HS-27A (cell line): ENCODE measurements at places on chromosomes 3 and 15.

DNA sequence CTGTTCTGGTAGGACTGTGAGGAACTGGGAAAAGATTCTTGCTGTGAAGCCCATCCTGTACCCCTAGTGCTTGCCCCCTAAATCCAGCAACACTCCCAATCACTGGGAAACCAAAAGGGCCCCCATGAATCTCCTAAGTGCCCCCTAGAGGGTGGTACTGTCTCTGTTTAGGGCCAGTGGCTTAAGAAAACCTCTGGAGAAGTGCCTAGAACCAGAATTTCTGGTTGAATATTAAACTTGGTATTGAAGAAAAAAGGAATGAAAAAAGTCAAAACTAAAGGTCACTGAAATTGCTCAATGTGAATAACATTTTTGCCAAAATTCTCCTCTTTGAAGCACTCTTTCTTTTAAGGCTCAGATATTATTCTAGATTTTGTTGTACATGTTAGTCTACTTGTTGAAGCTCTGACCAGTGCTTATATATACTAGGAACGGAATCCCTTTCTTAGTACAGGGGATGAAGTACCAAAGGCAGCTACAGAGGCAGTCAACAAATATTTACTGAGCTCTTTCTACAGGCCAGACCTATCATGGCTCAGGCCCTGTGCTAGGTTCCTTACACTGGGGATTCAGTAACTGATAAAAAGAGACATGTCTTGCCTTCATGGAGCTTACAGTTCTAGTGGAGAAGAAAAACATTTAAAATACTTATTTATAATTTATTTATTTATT lies 138.8 kb downstream of the MYLK start:
- no peak for DNase-seq

DNA sequence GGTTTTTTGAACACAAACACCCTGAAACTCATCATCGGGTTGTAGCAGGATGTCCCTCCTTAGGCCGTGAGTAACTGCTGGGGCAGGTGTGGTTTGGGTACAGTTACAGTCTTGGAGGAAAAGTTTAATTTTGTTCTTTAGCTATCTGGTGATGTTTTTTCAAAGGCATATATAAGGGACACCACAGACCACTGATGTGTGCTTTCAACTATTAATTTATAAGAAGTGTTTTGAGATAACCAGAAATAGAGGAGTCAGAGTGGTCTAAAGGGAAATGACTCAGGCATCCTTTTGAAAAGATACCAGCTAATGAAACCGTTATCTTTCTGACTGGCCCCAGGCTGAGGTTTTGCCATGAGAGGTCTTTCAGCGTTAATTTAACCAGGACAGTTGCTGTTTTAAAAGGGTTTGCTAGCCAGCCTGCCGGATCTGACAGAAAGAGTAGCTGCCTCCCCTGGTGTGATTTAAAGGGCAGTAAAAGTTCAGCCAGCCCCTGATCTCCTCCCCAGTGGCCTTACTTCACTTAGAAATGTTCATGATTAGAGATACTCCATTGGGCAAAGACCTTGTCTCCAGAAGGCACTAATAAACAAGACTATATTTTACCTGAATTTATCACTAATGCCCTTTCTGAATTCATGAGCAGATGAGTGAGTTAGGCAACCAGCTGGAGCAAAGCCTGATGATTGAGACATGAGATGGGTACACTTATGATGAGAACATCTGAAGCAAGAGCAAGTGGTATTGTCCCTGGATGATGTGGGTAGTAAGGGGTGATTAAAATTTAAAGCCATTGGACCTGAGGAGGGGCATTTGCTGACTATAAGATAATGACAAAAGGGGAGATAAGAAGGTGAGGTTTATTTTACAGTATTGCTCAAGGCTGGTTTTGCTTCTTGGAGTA lies 482.5 kb upstream of the TBL1XR1 start:
- DNase-seq, result no peak

- no peak for DNase-seq
These were observed 127.7 kb upstream of the SAMMSON start for GRCh38 chr3:69871868-69872267.

GRCh38 chr3:31565288-31565687 lies 32.6 kb downstream of the STT3B start:
- DNase-seq, result no peak

DNA sequence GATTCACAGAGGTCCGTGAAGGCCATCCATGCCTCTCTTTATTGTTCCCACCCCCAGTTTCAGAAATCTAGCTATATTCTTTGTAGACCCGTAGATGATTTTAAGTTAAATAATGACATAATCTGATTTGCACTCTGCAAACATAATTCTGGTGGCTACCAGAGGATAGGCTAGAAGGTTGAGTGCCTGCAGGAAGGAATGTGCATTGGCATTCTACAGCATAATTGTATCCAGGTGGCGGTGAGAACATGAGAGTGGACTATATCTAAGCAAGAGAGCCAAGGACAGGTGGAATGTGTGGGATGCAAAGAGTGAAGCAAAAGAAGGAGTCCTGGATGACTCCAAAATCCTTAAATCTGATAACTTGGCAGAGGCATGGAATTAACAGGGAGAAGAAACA lies 298.5 kb upstream of the MME start:
- no peak for DNase-seq

DNA sequence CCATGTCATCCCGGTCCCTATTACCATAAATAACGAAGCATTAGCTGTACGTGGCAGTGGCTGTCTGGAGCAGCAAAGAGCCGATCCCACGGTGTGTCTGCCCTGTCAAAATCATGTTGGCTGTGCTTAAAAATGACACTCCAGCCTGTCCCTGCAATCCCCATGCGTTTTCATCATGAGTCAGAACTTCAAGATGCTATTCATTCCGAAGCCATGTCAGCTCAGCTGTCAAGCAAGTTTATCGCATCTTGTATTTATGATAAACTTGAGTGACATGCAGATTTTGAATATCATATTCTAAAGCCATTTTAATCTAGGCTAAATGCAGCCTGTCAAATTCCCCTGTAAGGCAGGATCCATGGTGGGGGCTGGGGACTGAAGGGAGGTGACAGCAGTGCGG lies 152.4 kb downstream of the TJP1 start:
- peak; percentile 62 for DNase-seq

DNA sequence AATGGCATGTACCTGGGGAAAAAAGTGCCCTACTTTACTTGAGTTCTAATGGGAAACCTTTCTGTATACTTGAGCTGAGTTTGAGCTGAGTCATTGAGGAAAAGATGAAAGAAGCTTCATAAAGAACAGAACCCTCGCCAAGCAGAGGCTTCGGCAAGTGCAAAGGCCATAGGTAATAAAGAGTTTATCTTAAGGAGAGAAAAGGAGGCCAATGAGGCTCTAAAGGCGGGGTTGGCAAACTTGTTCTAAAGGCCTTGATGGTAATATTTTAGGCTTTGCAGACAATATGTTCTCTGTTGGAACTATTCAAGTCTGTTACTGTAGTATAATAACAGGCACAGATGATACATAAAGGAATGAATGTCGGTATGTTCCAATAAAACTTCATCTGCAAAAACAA lies 17.6 kb upstream of the TRAT1 start:
- no peak for DNase-seq

DNA sequence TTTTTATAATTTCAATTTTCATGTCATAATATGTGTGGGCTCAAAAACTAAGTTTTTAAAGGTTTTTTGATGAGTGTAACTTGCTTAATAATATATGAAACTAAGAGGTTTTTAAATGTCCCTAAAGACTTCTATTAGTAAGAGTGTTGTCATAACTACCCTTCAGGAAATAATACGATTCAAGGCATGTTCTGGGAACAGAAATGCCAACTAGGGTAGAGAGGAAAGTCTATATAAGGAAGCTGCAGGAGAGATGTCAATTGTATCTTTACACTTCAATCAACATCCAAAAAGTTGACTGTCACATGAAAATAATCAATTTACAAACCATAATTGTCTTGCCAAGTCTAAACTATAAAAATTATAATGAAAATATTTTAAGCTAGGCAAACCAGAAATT lies 76.3 kb downstream of the SMARCC1 start:
- DNase-seq, result no peak

DNA sequence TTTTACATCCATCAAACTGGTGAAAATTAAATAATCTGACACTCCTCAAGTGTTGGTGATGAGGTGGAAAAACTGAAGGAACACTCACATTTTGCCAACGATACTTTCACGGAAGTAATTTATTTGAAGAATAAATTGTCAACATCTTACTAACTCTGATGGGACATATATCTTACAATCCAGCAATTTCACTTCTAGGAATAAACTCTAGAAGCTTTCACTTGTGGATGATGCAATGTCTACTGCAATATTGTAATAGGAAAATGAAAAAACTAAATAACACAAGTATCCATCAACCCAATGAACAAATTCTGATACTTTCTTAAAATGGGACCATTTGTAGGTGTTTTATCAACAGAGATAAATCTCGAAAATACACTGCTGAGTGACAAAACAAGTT lies 16.2 kb upstream of the LIPC start:
- no peak for DNase-seq

DNA sequence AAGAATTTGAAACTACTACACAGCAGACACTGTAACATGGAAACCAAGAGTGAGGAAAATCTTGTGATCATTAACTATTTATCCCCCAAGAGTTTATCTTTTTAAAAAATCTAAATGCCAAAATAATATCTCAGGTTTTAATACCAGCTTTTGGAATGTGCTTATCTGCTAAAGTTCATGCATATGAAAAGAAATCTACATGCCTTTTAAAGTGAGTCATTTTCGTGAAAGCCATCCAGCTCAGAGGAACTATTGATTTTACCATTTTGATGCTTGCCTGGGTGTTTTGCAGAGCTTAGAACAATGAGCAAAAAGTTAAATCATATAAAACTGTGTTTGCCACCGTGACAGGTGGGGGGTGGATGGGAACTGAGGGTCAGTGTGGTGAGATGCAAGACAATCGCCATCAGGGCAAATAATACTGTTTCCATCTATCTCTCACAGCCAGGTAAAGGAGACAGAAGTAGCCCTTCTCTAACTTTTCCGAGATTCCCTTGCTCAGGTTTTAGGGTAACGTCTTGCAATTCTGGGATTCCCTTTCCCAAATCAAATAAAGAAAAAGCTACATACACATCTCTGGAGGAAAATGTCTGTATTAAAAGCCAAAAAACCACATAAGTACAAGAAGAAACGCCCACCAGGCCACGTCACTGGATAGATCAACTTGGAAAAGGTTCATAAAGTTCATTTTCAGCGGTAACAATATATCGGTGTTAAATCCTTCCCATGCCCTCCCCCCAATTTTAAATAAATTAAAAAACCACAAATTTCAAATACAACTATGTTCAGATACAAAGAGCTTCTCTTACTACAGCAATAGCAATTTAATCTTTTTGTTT lies 2.0 kb downstream of the TMEM158 start:
- no peak for DNase-seq

DNA sequence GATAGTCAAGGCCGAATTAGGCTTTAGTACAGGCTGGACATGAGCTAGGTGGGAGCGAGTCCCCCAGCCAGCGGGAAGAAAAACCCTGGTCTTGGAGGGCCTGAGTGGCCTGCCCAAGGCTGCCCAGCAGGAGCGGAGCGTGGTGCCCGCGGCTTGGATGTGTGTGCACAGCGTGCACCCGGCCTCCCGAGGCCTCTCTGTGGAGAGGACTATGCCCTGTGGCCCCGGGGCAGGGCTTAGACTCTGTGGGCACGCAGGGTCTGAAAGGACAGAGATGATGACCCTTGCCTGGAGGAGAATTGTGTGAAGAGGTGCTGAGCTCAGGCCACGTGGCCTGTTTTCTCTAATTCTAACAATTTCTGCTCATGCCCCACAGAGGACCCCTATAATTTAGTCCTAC lies 124.6 kb upstream of the IQSEC1 start:
- no peak for DNase-seq

- DNase-seq, result no peak
These were observed 360.9 kb upstream of the KCNH8 start for GRCh38 chr3:18787441-18787840.

GRCh38 chr3:9653565-9654248 lies 4.4 kb downstream of the MTMR14 start:
- DNase-seq, result no peak

DNA sequence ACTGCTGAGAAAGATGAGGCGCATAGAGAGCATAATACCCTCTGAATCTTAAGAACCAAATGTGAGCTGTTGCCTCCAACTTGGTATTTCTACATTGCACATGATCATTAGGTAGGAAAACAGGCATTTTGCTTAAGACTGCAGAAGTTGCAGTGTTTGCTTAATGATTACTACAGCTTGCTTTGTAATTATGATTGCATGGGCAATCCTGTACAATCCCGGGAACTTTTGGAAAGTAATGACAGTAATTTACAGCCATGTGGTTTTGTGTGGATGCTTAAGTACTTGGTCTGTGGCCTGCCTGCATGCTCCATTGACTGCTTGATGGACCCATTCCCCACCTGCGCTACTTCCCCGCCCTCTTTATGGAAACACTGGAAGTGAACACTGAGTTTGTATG lies 301.1 kb downstream of the DIPK2A start:
- no peak for DNase-seq

GRCh38 chr15:48422401-48422800 lies 91.2 kb downstream of the DUT start:
- no peak for DNase-seq

GRCh38 chr15:57224664-57225063 lies 151.6 kb upstream of the CGNL1 start:
- no peak for DNase-seq

DNA sequence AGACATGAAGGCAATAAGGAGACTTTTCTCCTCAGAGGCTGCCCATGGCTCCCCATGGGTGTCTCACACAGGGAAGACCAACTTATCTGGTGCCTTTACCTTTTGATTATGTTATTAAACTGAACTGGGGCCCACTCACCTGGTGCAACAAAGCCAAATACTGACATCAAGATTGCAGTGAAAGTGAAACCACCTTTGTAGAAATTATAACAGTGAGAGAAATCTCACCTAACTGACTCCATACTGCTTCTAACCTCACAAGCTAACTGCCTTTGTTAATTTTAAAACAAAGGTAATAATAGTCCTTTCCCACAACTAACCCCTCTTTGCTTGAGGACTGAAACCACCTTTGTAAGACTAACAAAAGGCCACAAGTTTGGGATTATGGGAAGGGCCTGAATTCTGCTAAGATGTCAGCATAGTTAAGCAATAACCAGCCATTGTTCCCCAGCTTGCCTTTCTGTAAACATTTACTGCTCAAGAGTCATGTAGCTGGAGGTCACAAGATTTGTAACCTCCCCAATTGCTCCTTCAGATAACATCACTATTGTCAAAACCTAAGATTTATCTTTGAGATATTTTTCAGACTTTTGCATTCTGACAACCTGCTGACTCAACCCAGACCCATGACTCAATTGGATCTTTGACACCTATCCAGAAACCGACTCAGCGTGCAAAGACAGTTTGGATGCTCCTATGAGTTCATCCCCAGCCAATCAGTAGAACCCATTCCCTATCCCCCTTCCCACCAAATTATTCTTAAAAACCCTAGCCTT lies 420.3 kb upstream of the CFAP20DC start:
- no peak for DNase-seq

- no peak for DNase-seq
These were observed 413.0 kb downstream of the SOX2 start for GRCh38 chr3:182124716-182125115.
